Breast epithelium (tissue), 4 donors: ENCODE measurements at places on chromosomes 1 and 21.

DNA sequence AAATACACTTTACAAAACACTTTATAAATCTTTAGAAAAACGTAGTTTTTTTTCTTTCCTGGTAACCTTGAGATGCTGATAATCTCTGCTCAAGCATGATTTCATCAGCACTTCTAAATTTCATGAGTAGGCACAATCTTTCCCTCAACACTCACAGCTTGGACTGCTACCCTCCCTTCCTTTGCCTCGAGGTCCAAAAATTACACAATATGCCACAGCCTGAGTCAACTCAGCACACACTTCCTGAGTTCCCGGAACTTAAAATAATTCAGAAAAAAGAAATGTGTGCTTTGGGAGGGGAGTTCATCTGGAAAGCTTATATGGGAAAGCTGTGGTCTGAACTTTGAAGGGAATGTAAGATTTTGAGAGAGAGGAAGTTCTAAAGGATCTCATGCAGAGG, 5.9 kb downstream of the CLCA2 start:
- peak overlapping the region; percentile 24 for H3K4me3 ChIP-seq
- peak overlapping the region; percentile 88 for H3K27ac ChIP-seq
- no peaks in the 10 kb centered on the region for H3K4me1 ChIP-seq
- H3K27me3 ChIP-seq = no peaks in the 10 kb centered on the region
- DNase-seq = no peak

GRCh38 chr1:3625151-3625907, 514 bp downstream of the TPRG1L start:
- peaks cover 7% of the 10 kb centered on the region for H3K36me3 ChIP-seq
- no peaks in the 10 kb centered on the region for H3K27me3 ChIP-seq
- no peak for DNase-seq
- H3K4me3 ChIP-seq = peak overlapping the region; percentile 96

DNA sequence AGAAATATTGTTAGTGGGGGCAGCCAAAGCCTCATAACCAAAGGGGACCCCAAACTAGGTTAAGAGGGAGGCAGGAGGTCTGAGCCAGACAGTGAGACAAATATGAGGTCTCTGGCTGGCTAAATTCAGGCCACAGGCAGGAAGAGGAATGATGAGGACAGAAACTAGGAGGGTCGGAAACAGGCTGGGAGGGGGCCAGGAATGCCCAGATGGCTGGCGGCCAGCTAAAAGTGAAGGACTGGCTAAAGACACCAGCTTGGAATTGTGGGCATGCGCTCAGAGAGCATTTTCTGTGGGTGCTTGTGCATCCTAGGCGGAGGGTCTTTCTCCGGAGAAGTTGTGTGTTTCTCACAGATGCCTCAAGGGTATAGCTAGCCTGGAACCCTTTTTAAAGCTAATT, 77.0 kb downstream of the PGM1 start:
- H3K4me3 ChIP-seq = no peak overlapping the region
- no peaks in the 10 kb centered on the region for H3K27me3 ChIP-seq
- H3K4me1 ChIP-seq = peaks cover 6% of the 10 kb centered on the region
- peak; percentile 50 for DNase-seq
- H3K36me3 ChIP-seq = no peaks in the 10 kb centered on the region

GRCh38 chr21:37546949-37547614, 180.5 kb downstream of the DYRK1A start:
- H3K36me3 ChIP-seq = no peaks in the 10 kb centered on the region
- no peaks in the 10 kb centered on the region for H3K27me3 ChIP-seq
- H3K27ac ChIP-seq = no peak overlapping the region
- no peak overlapping the region for H3K4me3 ChIP-seq
- peaks cover 3% of the 10 kb centered on the region for H3K4me1 ChIP-seq

DNA sequence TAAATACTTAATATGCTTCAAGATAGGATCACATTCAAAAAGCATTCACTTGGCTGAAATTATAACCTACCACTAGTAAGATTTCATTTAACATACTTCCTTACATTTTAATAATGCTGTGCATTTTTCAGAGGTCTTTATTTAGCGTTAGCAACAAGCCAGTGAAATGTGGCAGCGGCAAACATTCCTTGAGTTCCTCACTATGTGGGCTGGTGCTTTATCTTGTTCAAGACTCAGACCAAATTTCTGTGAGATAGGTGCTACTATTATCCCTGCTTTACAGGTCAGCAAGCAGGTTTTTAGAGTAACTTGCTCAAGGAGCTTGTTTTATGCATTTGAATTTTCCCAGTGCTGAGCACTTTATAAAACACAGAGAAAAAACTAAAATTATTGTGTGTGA, 132.7 kb downstream of the PLPPR4 start:
- no peak overlapping the region for H3K4me3 ChIP-seq
- no peaks in the 10 kb centered on the region for H3K27me3 ChIP-seq
- no peak for DNase-seq

GRCh38 chr1:209647156-209647555, 5.1 kb downstream of the LAMB3 start:
- H3K36me3 ChIP-seq = no peaks in the 10 kb centered on the region
- peaks cover 7% of the 10 kb centered on the region for H3K4me1 ChIP-seq
- no peak for DNase-seq

- no peak overlapping the region for H3K4me3 ChIP-seq
- H3K36me3 ChIP-seq = peaks cover 5% of the 10 kb centered on the region
- no peaks in the 10 kb centered on the region for H3K4me1 ChIP-seq
- no peak for DNase-seq
Observed at GRCh38 chr21:25888711-25889110, 153.9 kb downstream of the GABPA start.

DNA sequence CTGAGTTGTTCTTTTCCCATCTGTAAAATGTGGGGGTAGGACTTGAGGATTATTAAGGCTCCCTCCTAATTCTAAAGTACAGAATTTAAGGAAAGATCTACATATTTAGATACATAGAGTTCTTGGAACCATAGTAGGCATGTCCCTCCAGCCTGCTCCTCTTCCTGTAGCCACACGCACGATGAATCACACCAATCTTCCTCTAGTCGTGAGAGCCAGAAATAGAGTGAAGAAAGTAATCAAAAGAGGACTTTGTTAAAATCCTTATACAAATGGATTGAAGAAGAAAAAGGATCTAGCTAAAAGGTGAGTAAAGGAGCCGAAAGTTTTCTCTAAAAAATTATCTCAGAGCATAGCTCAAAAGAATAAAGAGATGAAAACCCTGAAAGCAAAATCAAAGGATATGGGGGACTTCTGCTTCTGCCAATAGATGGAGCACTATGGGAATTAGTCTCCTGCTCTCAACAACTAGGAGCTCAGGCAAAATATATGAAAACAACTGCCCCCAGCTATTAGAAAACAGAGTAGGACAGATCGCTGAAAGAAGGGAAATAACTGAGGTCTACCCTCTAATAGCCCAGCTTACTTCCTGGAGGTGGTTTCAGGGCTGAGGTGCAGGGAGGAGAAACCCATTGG, 8.5 kb downstream of the C1orf141 start:
- H3K36me3 ChIP-seq = no peaks in the 10 kb centered on the region
- DNase-seq = no peak
- H3K27me3 ChIP-seq = no peaks in the 10 kb centered on the region
- H3K27ac ChIP-seq = no peak overlapping the region
- H3K4me3 ChIP-seq = no peak overlapping the region

- no peak for DNase-seq
- H3K4me1 ChIP-seq = peaks cover 3% of the 10 kb centered on the region
- no peak overlapping the region for H3K4me3 ChIP-seq
Observed at GRCh38 chr1:55588309-55588708, 373.1 kb upstream of the USP24 start.

GRCh38 chr1:111736548-111737215, 2.5 kb downstream of the INKA2 start:
- H3K4me3 ChIP-seq = no peak overlapping the region
- H3K27me3 ChIP-seq = no peaks in the 10 kb centered on the region
- H3K4me1 ChIP-seq = peaks cover 9% of the 10 kb centered on the region

DNA sequence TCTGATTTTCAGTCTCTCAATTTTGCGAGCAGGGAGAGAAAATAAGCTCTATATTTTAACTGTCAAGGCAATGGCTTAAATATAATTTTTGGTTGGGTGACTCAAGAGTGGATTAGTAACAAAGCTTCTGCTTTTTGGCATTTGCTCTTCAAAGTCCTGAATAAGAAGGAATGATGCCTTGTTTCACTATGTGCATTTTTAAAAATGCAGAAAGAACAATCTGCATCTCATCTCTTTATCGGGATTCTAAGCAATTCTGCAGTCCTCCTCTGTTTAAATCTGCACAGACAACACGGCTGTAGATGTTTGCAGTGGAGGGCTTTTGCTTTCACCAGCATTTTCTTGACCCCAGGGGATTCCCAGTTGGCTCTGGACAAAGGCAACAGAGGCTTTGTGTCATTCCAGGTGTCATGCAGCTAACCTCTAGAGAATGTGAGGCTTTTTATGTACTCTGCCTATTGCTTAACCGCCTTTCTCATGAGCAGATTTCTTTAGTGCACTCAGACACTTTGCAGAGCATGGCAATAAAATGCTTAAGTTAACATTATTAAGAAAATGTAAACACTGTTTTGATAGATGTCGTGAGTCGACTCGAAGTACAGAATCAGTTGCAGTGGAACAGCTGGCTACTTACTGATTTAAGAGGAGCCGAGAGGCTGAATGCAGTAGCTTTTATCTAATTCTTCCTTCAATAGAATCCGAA, 783.2 kb upstream of the NEGR1 start:
- no peak for DNase-seq
- H3K27ac ChIP-seq = no peak overlapping the region
- no peak overlapping the region for H3K4me3 ChIP-seq
- H3K4me1 ChIP-seq = no peaks in the 10 kb centered on the region

- no peaks in the 10 kb centered on the region for H3K36me3 ChIP-seq
- H3K27ac ChIP-seq = no peak overlapping the region
- no peak overlapping the region for H3K4me3 ChIP-seq
- DNase-seq = peak; percentile 24
- no peaks in the 10 kb centered on the region for H3K4me1 ChIP-seq
- H3K27me3 ChIP-seq = no peaks in the 10 kb centered on the region
Observed at GRCh38 chr1:154767315-154768240, 102.5 kb downstream of the KCNN3 start.

DNA sequence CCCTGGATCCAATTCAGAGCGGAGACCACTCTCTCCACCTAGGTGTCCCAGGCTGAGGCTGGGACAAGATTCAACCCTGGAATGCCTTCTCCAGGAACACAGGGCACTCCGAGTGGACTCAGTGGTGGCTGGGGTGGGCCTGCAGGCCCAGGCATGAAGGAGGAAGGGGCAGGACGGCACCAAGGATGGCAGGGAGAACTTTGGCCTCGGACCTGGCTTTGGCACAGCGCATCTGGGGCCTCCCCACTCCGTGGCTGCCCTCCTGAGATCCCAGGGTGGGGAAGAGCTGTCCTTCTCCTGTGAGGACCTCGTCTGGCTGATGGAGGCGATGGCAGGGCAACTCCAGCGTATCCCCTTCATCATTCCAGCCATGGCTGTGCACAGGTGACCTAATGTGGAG, 35.6 kb downstream of the DHCR24 start:
- H3K27me3 ChIP-seq = no peaks in the 10 kb centered on the region
- H3K4me1 ChIP-seq = no peaks in the 10 kb centered on the region
- no peak overlapping the region for H3K4me3 ChIP-seq
- H3K36me3 ChIP-seq = no peaks in the 10 kb centered on the region
- peak overlapping the region; percentile 12 for H3K27ac ChIP-seq

DNA sequence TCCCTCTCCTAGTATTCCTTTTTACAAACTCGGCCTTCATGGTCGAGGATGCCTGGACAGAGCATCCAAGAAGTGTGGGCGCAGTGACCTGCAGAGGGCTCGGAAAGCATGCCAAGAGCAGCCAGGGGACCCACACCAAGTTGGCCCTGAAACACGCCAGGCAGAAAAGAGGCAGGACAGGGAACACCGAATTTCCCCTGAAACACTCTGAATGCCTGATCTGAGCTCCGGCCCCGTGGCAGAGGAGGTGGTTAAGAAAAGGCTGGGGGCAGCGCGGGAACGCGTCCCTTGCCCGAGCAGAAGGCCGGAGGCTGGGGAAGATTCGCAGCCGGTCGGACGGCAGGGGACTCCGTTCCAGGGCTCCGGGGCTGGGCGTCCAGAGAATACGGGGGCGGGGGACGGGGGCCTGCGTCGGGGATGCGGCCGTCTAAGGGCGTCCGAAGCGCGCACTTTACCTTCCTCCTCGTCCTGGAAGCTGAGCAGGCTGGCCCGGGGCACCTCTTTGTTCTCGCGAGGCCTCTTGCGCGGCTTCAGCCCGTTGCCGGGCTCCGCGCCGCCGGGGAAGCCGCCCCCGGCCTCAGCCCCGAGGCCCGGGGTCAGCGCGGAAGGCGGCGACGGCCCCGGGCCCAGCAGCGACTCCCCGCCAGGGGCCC, 558 bp downstream of the PAXBP1 start:
- no peaks in the 10 kb centered on the region for H3K36me3 ChIP-seq
- peaks cover 3% of the 10 kb centered on the region for H3K27me3 ChIP-seq
- peaks cover 5% of the 10 kb centered on the region for H3K4me1 ChIP-seq

GRCh38 chr1:57353654-57354053, 70.2 kb downstream of the DAB1 start:
- H3K4me1 ChIP-seq = no peaks in the 10 kb centered on the region
- DNase-seq = no peak
- no peaks in the 10 kb centered on the region for H3K27me3 ChIP-seq
- no peak overlapping the region for H3K27ac ChIP-seq
- no peak overlapping the region for H3K4me3 ChIP-seq

DNA sequence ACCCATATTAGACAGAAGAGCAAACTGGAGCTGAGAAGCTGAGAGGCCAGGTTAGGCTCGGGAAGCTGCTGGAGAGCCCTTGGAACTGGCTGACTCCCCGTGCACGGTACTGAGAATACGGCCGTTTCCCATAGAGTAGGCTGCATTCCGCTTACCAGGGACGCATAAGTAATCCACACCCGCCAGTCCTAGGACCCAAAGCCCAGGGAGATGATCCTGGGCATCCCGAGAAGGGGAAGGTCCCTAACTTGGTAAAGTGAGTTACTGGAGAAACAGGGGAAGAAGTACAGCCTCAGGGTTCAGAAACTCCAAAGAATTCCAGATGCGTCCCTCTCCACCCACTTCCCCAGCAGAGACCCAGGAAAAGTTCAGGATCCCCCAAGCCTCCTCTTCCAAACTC, 1.3 kb downstream of the LRRC38 start:
- no peak for DNase-seq
- H3K27ac ChIP-seq = no peak overlapping the region
- H3K4me3 ChIP-seq = peak overlapping the region; percentile 53
- no peaks in the 10 kb centered on the region for H3K4me1 ChIP-seq

- H3K4me1 ChIP-seq = no peaks in the 10 kb centered on the region
- no peak overlapping the region for H3K4me3 ChIP-seq
- no peaks in the 10 kb centered on the region for H3K36me3 ChIP-seq
- no peak overlapping the region for H3K27ac ChIP-seq
Observed at GRCh38 chr1:79667848-79668696, 661.5 kb upstream of the ADGRL4 start.

GRCh38 chr1:41439234-41439633, 45.2 kb downstream of the EDN2 start:
- DNase-seq = no peak
- no peak overlapping the region for H3K27ac ChIP-seq
- H3K4me1 ChIP-seq = peaks cover 3% of the 10 kb centered on the region
- H3K27me3 ChIP-seq = no peaks in the 10 kb centered on the region
- H3K4me3 ChIP-seq = no peak overlapping the region
- no peaks in the 10 kb centered on the region for H3K36me3 ChIP-seq
